ENCODE measurements at places on chromosomes 2 and 18.

GRCh38 chr2:65032019-65032975 lies 23.9 kb upstream of the CEP68 start:
- DNase-seq: no peak

GRCh38 chr2:219645631-219646527 lies 18.4 kb downstream of the SLC4A3 start:
- DNase-seq: no peak

DNA sequence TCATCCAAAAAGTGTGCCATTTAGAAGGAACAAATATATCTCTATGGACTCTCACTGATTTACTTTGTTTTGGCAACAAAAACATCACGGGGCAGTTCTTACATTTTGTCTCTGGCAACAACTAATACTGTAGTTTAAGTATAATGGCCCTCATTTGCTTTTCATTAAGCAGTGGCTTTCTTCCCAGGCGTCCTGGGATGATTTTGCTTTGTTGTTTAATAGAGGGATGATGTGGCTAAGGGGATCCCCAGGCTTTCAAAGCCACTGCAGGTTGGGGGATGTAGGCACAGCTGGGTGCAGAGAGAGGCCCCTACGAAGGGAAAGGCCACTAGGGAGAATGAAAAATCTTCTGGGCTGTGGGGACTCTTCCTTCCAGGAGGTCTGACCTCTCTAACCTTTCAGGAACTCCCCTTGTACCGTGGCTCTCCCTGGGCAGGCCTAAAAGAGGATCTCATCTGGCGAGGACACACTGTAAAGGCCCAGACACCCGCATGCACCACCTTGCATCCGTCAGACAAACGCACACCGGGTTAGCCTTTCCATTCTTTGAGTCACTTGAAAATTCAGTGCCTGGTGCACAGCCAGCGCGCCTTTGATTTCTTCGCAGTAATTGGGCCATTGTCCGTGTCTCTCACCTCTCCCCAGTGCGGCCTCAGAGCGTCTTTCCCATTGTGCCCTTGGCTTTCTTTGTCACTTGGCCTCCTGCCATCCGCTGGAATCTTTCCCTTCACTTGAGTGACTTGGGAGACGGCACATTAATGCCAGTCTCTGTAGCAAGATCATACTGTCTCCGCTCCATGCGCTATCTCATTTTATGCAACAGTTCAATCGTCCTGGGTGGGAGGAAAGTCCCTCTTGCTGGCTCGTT lies 40.3 kb upstream of the AFF3 start:
- DNase-seq: no peak

DNA sequence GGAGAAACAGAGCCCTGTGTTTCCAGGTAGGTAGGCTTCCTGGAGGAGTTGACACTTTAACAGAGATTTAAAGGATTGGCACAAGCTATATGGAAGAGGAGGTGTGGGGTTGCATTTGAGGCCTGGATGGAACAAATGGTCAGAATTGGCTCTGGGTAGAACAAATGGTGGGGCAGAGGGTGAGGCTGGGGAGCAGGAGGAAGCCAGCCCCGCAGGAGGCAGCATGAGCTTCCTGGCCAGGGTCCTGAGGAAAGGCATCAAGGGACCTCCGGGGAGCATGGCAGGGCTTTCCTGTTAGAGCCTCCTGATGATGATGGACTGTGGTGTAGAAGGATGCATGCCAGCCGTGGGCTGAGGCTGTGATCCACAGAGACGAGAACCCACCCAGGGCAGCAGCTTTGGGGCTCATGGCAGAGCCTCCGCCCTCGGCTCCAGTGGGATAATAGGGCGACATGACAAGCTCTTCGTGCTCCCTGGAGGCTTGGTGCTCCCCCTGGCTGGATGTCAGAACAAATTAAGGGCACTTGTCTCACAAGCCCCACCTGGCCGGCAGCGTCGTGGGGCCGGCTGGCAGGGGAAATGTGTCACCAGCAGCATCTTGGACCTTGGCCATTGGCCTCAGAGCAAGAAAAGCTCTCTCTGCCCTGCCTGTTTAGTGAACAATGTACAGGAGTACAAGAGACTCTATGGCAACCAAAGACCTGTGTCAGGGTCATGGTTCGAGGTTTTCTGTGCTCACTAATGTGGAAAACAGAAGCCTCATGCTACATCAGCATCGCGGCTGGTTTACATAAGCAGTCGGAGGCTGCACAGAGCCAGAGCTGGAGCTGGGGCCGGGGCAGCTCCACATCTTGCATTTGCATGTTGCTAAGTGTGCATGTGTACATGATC lies 153.5 kb downstream of the MYCN start:
- DNase-seq: no peak

GRCh38 chr2:131801210-131801744 lies 273.6 kb downstream of the CCDC74A start:
- DNase-seq: no peak

DNA sequence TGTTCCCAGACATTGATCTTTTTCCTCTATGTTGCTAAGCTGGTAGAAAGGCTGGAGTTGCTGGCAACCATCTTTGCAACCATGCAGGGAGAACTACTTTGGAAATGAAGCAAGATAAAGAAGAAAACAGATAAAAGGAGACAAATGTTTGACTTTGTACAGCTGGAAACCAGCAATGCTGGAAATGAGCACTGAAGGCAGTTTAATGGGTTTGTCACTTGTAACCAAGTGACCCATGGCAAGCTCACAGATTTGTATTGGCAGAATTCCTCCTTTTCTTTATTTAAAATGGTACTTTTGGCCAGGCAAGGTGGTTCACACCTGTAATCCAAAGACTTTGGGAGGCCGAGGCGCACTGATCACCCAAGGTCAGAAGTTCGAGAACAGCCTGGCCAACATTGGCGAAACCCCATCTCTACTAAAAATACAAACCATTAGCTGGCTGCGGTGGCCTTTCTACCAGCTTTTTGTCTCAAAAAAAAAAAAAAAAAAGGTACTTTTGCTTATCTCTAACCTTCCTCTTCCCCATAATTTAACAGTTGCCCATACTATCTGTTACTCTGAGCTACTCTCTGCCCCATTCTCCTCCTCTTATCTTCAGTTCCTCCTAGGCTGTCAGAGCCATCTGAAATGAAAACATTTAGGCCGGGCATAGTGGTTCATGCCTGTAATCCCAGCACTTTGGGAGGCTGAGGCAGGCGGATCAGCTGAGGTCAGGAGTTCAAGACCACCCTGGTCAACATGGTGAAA lies 2.0 kb upstream of the BOLA3 start:
- no peak for DNase-seq
